ENCODE measurements at places on chromosomes 5 and 9.

DNA sequence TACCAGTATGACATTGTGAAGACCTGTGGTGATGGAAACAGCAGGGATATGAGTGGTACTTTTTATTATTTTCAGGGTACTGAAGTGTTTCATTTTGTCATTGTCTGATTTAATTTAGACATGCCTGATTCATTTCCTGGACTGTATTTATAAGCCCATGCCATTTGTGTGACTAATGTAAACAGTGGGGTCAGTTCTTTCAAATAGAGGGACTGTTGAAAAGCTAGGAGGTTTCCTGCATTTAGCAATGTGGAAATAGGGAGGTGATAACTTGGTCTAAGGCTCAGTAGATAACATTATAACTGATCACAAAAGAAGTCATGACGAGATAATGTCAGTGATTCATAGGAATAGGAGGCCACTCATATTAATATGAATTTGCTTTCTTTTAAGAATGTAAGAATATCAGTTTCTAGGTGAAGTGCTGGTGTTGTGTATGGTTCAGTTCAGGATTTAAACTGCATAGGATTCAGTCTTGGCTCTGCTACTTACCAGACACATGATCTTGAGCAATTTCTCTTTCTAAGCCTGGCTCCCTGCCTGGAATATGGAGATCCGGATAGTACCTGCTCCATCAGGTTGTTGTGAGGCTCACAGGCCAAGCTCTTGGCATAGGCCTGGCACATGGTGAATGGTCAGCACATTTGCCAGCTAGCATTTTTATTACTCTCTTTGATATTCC, 7.5 kb downstream of the RASGRF2 start:
- no peak for DNase-seq

DNA sequence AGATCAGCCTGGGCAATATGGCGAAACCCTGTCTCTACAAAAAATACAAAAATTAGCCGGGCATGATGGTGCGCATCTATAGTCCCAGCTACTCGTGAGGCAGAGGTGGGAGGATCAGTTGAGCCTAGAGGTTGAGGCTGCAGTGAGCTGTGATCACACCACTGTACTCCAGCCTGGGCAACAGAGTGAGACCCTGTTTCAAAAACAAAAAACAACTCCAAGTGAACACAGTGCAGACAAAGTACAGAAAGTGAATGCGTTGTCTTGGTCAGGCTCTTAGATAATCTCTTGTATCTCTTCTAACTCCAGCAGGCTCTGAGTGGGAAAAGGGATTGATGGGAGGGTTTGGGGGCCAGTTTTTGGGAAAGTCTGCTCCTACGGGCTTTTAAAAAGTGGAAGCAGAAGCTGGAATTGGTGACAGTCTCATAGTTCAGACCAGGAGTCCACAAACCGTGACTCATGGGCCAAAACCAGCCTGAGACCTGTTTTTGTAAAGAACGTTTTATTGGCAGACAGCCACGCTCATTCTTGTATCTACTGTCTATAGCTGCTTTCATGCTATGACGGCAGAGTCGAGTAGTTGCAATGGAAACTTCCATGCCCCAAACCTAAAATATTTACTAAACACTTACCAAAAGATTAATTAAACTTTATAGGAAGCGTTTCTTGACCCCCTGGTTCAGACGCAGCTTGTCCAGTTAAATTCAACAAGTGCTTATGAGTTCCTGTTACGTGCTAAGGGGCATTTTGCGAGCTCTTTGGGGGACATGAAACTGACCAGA, 32.9 kb downstream of the NDST1 start:
- no peak for DNase-seq

GRCh38 chr5:179143446-179143845, 83.3 kb downstream of the ZNF354C start:
- DNase-seq, result no peak

DNA sequence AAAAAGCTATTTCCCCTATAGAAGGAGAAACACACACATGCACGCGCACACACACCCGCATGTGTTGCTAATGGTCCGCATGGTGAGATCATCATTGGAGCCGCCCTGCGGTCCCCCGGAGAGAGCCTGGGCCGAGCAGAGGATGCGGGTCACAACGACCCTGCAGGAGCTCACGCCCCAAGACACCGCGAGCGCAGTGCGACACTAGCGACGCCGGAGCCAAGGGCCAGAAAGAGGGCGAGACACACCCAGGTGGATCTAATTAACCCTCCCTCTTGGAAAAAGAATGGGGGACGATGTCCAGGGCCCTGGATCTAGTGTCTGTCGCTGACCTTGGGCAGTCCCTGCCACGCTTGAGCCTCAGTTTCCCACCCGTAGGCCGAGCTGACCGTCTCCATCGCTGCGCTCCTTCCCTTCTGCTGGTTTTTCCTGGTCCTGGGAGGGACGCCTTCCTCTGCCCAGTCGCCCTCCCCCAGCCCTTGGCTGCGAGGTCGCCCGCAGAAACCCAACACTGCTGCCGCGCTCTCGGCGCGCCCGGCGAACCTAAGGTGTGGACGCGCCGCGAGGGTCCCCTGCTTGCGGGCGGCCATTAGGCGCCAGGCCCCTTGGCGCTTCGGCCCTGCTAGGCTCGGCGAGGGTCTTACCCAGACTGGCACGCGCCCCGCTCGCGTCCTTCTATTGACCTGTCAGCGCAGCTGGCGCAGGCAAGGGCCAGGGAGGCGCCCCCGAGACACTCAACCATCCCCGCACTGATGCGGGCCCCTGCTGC, 47.5 kb upstream of the RNF20 start:
- DNase-seq, result no peak

DNA sequence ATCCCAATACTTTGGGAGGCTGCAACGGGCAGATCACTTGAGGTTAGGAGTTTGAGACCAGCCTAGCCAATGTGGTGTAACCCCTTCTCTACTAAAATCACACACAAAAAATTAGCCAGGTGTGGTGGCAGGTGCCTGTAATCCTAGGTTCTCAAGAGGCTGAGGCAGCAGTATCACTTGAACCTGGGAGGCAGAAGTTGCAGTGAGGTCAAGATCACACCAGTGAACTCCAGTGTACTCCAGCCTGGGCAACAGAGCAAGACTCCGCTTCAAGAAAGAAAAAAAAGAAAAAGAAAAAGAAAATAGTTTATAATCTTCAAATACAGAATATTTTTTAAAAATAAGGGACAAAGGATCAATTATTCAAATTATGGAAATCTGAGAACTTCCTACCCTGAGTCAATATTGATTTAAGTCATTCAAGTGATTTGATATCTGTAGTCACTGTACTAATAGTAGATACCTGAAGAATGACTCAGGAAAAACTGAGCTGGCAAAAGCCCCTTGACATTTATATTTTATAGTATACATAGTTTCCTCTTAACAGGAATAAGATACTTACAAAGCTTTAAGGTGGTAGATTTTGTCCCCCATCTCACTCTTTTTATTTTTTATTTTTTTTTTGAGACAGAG, 61.8 kb downstream of the PTBP3 start:
- no peak for DNase-seq

DNA sequence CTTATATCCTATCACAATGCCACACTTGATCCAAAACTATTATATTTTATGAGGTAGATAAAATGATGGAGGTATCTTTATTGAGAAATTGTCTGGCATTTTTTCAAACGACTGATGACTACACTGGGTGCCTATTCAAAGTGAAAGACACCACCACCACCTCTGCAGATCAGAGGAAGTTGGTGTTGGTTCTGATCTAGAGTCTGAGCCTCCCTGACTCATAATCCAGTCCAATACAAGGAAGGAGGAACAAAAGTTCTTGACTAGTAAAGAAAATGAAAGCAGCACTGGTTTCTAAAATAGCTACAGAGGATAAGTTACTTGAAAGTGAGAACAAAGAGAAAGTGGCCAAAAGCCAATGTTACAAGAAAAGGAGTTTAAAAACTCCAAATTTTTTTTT, 139.9 kb downstream of the RFX3 start:
- DNase-seq, result no peak
